NCI-H1417 treated with DMSO at 0.1 percent for 48 hours (cell line): ENCODE measurements at places on chromosomes 2 and 18.

- no peak for DNase-seq
Measured at GRCh38 chr2:85132397-85132796, 795 bp upstream of the TCF7L1 start.

DNA sequence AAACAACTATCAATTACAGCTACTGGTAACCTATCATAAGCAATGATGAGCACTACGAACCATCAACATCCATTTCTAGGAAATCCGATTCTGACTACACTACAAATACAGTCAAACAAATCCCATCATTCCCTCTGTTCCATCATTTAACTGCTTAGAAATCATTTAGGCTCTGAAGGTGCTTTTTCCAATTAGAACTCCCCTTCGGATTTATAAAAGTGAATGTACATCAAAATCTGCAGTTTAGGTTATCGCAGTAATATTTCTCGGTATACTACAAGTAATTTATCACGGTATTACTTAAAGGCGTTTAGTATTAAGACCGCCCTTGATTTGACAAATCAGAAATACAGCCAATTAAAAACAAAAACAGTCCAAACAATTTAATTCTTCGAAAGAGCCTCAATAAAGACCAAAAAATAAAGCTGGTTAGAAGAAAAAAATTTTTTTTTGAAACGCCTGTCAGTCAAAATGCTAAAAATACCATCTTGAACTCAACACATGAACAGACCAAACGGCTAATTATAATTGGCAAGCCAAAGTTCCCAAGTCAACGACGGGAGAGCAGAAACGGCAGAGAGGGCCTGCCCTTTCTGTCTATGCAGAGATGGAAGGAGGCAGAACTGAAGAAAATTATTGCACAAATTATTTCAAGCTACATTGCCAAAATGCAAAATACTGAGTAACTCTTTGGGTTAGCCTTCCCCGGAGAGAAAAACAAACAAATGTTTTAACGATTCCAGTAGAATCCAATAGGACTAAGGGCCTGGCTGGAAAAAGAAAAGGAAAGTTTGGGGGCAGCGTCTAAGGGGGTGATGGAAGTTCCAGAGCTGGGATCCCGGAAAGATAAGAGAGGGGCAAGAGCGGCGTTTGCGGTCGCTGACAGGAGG lies 1.2 kb downstream of the VPS54 start:
- DNase-seq = peak; percentile 62

GRCh38 chr2:46125798-46126197 lies 171.4 kb upstream of the EPAS1 start:
- DNase-seq = no peak

- no peak for DNase-seq
Measured at GRCh38 chr2:241350530-241350877, 5.6 kb upstream of the FARP2 start.

DNA sequence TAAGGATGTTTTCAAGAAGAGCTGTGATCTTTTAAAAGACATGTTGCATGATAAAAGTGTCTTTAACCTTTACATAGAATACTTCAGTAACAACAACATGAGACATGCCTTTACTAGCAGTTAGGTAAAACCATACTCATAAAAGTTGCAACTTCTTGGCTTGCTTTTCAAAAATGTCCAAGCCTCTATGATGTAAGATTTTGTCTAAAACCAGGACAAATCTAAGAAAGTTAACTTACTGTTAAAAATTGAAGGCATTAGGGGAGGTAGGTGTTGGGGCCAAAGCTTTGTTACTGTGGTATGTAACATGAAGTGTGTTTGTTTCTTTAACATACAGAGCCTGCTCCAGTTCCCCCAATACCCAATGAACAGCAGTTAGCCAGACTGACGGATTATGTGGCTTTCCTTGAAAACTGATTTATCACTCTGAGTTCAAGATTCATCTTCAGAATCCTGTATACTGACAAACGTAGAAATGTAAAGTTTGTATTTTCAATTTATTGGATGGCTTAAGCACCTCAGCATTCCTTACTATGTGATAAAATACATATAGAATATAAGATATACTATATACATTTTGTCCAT lies 11.7 kb downstream of the COPS8 start:
- no peak for DNase-seq
